ENCODE measurements at places on chromosomes 1 and 21.

GRCh38 chr1:31802190-31803150 lies 13.4 kb downstream of the SPOCD1 start:
- no peak for DNase-seq

- DNase-seq = no peak
Observed at GRCh38 chr21:37711286-37711829, 204.9 kb downstream of the KCNJ6 start.

GRCh38 chr1:31445951-31446350 lies 32.9 kb downstream of the SERINC2 start:
- no peak for DNase-seq

DNA sequence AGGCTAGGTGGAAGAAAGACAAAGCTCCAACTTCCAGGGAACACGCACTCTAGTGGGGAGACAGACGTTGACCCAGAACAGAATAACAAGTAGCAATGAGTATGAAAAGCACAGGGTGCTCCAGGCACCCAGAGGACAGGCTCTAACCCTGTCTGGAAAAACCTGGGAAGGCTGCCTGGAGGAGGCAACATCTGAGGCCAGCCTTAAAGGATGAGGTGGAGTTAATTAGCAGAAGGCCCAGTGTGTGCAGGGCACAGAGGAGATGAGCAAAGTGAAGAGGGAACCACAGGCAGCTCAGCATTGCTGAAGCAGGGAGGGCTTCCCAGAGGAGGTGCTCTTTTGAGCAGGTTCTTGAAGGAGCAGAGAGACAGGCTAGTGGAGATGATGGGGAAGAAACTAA lies 126.7 kb upstream of the KLHDC7A start:
- no peak for DNase-seq
